ENCODE measurements at places on chromosomes 5 and 9.

GRCh38 chr5:158511454-158511853, 588.3 kb downstream of the EBF1 start:
- DNase-seq, result no peak

DNA sequence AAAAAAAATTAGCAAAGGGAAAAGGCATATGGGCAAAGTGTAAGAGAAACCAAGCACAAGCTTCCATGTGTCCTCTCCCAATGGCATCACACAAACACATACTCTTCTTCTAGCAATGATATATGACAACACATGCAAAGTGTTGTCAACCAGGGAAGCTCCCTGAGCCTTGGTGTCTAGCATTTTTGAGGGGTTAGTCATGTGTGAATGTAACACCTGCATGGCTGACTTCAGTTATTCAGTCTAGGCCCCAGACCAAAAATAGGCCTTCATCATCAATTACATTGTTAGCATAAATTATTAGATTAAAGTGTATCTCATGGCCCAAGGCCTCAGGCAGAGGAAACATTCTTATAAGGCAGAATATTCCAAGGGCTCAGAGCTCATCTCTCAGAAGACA, 450.0 kb downstream of the TLE1 start:
- no peak for DNase-seq

GRCh38 chr9:84382720-84383119, 42.2 kb upstream of the SLC28A3 start:
- no peak for DNase-seq

DNA sequence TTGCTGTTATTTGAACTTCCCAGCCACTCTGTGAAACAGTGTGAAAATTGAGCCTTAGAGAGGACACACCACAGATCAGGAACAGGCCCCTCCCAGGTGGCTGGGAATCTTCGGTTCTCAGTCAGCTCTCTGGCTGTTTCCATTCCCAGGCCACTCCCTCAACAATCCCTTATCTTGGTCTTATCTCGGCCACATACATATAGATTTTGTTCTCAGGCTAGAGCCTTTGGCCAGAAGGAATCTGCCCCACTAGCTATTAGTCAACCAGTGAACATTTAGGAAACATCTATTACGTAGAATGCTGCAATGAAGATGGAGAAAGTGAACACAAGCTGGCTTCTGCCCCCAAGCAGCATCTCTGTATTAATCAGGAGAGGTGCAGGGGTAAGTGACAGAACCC, 21.0 kb upstream of the WWC1 start:
- no peak for DNase-seq

DNA sequence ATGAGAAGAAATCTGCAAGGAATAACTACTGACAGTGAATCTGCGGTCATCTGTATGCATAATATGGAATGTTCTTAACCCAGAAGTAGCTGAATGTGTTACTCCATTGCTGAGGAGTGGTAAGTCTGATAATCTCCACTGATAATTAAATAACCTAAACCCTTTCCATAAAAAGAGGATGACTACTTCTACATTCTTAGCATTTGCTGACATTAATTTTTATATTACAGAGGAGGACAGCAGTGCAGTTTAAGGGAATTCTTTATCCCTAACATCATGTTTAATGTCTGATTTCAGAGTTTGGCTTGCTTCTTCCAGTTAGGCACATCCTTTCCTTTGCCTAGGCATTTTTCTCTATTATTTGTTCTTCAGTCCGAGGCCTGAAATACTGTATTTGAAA, 52.2 kb downstream of the CDC42SE2 start:
- DNase-seq, result no peak

GRCh38 chr9:101119206-101119819, 90.8 kb downstream of the PLPPR1 start:
- DNase-seq, result peak; percentile 39

GRCh38 chr5:34690898-34691297, 34.8 kb downstream of the RAI14 start:
- DNase-seq, result no peak

DNA sequence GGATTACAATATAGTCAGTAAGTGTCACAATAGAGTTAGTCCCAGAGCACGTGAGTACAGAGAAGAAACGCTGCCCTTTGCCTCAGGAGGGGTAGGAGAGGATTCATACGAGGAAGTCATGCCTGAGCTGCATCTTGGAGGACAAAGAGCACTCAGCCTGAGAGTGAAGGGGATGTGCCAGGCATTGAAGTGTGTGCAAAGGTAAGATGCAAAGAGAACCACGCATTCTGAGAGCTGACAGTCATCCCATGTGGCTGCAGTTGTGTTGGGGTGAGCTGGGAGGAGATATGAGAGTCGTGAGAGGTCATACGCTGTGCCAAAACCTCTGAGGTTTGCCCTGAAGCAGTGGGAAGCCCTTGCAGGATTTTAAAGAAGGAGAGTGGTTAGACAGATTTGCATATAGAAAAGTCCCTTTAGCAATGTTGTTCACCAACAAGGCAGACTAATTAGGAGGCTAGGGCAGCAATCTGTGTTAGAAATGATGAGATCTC, 97.5 kb downstream of the PIP5K1B start:
- DNase-seq, result no peak

DNA sequence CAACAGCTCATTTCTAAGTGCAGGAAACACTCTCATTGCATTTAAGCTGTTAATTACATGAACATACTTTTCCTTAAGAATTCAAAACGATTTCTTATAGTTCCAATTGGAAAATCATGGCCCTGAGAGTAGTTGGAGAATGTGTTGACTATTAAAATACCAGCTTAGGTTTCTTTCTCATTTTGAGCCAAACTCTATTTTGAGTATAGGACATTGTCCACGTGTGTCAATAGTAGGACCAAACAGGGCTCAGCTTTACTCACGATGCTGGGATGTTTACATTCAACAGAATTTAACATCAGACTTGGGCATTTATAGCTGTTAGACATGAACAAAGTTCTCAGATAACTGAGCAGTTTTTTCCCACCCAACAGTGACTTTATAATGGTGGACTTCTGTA, 39.6 kb downstream of the ADCY2 start:
- no peak for DNase-seq

DNA sequence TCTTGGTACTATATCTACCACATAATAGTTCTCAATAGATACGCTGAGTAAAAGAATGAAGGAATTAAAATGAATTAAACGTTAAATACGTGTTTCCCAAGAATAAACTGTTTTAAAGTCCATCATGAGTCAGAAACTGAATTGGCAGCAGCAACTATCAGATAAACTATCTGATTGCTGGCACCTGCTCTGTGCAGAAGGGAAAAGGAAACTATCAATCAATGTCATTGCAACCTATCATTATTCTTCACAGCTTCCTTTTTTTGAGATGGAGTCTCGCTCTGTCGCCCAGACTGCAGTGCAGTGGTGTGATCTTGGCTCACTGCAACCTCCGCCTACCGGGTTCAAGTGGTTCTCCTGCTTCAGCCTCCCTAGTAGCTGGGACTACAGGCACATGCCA, 8.8 kb upstream of the WDR36 start:
- DNase-seq, result no peak

DNA sequence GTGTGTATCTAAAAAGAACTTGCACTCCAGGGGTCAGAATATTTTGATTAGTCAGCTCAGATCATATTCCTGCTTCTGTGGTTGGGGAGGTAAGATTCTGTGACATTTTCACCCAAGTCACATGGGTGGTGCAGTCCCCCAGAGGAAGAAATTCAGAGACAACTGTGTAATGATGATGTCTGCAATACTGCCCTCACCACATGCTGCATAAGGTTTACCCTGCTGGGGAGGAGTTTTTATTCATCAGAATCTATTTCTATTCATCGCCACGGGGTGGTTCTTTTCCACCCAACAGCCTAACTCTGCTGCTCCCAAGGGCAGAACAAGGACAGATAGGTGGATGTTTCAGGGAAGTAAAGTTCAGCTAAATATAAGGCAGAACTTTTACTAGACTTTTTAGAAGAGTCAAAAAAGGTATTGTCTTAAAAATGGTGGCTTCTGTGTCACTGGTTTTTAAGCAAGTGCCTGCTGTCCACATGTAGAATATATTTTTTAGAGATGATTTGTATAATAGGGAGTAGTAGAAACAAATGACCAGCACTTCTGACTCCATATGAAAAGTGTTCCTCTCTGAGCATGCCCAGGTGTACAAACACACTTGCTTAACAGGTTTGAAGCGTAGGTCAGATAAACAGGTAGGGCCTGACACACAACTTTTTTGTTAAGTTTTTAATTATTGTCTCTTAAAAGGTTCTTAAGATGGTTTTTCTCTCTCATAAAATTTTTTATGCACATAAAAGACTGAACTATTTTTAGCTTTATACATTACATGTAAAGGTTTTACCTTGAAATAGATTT, 352.7 kb downstream of the LRRC70 start:
- DNase-seq, result no peak

DNA sequence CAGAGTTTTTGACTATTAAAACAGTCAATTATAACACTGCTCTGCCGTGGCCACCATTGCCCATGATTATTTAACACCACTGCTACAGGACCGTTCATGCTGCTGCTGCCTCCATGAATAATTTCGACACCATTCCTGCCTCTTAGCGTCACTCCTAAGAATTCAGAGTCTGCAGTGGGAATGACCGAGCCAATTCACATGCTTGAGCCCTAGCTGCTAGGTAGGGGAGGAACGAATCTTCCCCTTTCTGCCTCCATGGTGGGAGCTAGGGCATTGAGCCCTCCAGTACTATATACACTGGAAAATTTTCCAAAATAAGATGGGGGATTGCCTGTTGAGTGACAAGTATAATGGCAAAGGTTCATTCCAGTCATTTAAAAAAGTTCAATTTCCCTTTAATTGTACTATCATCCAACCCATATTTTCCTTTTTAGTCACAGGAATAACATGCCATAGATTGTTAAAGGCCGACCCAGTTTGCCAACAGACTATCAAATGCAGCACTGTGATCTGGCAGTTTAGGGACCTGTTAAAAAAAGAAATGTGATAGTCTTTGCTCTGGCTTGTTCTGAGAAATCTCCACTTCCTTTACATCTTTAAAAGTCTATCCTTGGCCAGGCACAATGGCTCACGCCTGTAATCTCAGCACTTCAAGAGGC, 13.5 kb upstream of the B4GALT1 start:
- no peak for DNase-seq

- no peak for DNase-seq
Measured at GRCh38 chr5:170006021-170006420, 25.7 kb upstream of the INSYN2B start.

- DNase-seq, result peak; percentile 4
Measured at GRCh38 chr5:90096415-90097081, 313.0 kb downstream of the CETN3 start.

GRCh38 chr5:7877851-7878250, 8.9 kb downstream of the MTRR start:
- DNase-seq, result no peak

GRCh38 chr9:88641456-88642240, 106.7 kb downstream of the NXNL2 start:
- DNase-seq, result no peak

DNA sequence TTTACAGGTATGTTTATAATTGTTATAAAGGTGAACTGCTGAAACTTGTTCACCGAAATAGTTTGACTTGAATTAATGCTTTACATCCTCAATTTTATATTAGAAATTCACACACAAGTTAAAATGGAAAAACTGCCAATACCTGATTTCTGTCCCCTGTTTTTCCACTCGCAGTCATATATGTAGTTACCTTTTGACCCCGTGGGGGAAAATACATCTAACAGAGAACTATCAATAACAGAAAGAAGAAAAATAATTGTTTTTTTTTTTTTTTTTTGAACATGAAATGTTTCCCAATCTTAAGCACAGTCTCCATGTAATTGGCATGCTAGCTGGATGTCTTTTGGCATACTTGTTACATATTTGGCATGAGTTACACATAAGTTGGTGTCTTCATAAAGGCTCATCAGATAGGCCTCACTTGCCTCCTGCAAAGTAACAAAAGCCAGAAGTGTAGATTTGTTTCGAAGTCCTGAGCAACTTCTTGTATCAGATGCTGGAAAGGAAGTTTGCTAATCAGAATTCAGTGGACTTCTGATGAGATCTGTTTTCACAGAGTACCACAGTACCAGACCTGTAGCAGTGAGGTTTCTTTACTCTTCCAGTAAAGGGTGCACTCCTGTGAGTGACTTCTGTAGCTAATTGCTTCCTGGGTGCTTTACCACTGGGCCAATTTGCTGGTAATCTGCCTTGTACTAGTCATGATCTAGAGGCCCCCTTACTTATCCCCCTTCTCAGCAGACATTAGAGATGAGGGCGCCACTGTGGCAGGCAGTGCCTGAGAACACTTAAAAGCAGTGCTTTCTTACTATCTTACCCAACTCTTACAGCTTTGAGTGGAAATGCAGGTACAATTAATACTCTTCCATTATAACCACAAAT, 36.2 kb upstream of the CXXC5 start:
- no peak for DNase-seq

- no peak for DNase-seq
Measured at GRCh38 chr5:100775533-100775855, 127.6 kb downstream of the ST8SIA4 start.

- peak; percentile 67 for DNase-seq
Measured at GRCh38 chr9:130918826-130919558, 20.1 kb downstream of the FIBCD1 start.

DNA sequence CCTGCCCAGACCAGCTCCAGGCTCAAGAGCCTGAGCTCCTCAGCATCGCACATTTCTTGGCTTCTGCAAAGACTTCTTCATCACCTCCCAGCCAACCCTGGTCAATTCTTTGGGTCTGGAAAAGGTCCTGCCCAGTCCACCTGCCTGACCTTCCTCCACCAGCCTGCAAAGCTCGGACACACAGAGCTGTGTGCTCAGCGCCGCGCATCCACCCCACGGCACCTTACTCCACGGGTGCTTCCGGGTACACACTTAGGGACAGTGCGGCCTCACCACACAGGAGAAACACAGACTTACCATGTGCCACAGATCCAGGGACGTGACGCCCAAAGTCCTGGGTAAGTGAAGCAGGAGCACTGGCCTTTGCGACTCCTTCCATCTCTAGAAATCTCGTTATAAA, 97.3 kb downstream of the KCNT1 start:
- DNase-seq, result no peak

DNA sequence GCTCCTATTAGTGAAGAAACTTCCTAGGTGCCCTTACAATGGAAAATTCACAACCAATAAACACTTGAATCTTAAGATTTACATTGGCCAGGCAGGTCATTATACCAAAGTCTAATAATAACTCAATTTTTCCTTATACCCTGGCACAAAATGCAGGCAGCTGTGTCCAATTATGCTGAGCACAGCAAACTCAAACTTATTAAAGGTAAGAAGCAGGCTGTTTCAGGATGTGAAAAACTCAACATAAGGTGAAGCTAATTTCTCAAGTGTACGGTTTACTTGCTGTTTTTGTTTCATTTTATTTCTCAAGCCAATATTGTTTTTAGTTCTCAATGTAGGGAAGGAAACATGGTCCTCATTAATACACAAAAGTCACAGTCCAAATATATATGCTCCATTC, 405.1 kb downstream of the KCTD16 start:
- no peak for DNase-seq

- no peak for DNase-seq
Measured at GRCh38 chr5:50967563-50968355, 301.3 kb downstream of the PARP8 start.

- DNase-seq, result no peak
Measured at GRCh38 chr5:35922468-35922867, 16.0 kb downstream of the CAPSL start.

- DNase-seq, result no peak
Measured at GRCh38 chr9:133301253-133302230, 26.5 kb upstream of the ABO start.

- DNase-seq, result no peak
Measured at GRCh38 chr9:5870020-5870339, 20.7 kb upstream of the MLANA start.

Measured in nucleus accumbens (tissue), 56 donors.